ENCODE measurements at places on chromosomes 11 and 22.

DNA sequence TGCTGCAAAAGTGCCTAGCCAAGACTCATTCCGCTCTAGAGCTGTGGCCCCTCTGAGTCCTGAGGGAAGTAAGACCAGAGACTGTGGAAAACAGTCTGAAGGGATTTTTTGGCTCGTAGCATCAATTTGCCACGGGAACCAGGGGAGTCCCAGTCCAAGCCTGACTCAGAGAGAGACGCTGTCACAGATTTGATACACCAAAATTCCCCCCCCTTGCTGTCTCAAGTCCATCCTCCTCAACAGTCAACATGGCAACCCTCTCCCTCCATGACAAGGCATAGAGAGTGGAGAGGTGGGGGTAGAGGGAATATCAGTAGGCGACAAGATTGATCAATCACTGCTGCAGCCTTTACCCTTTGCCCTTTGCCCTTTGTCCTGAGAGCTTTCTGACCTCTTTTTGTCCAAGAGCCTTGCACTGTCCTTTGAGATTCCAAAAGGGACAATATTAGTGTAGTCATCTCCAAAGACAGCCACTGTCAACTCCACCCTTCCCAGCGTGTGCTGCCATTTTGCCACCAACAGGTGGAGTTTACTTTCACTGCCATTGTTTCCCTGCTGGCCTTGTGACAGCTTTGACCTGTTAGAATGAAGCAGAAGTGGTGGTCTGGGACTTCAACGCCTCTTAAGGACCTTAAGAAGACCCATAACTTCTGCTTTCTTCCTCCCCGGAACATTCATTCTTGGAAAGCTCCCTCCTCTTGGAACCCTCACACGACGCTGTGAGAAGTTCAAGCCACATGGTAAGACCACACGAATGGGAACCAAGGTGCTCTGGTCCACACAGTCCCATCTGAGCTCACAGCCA, 7.3 kb downstream of the SLC15A3 start:
- H3K4me3 ChIP-seq = no peak overlapping the region
- H3K27me3 ChIP-seq = peaks cover 8% of the 10 kb centered on the region
- H3K36me3 ChIP-seq = no peaks in the 10 kb centered on the region
- H3K27ac ChIP-seq = no peak overlapping the region
- H3K4me1 ChIP-seq = no peaks in the 10 kb centered on the region

DNA sequence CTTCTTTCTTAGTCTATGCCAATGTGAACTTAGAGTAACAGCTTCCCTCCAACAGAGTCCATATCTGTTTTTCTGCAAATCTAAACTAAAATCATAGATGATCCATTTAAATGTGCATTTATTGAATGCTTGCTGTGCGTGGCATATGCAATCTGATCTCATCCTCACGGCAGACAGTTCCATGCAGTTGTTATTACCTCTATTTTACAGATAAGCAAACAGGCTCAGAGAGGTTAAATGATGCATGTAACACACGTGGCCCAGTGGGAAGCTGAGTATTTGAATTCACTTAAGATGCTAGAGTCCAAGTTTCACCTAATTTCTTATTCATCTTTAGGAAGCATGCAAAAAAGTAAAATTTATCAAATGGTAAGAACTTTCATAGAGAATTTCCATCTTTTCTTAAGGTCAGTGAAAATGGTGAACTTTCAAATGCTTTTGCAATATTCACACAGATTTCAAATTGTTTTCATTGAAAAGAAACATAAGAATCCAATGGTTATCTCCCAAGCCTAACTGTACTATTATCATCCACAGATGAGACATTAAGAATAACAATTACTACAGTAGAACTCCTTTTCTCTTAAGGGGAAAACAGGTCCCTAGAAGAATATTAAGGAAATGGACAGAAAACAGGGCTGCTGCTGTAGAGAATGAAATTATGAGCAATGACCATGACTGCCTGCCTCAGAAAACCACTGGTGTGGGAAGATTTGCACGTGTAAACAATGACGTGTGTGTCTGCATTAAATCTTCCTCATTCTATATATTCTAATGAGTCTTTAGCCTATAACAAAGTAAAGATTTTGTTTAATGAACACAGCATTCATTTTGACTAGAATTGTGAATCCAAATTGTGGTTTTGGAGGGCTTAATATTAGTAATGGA, 1171.3 kb downstream of the LRRC4C start:
- no peaks in the 10 kb centered on the region for H3K36me3 ChIP-seq
- no peak for DNase-seq
- H3K4me3 ChIP-seq = no peak overlapping the region
- peaks cover 6% of the 10 kb centered on the region for H3K4me1 ChIP-seq
- H3K27me3 ChIP-seq = peaks cover 5% of the 10 kb centered on the region

GRCh38 chr11:2779981-2780849, 80.4 kb upstream of the KCNQ1OT1 start:
- no peak for DNase-seq
- no peak overlapping the region for H3K27ac ChIP-seq
- H3K36me3 ChIP-seq = no peaks in the 10 kb centered on the region
- H3K4me3 ChIP-seq = no peak overlapping the region
- peaks cover 7% of the 10 kb centered on the region for H3K27me3 ChIP-seq

GRCh38 chr11:95790933-95791708, 823 bp downstream of the CEP57 start:
- peaks cover 44% of the 10 kb centered on the region for H3K4me1 ChIP-seq
- peaks cover 20% of the 10 kb centered on the region for H3K36me3 ChIP-seq
- DNase-seq = peak; percentile 30
- peak overlapping the region; percentile 100 for H3K27ac ChIP-seq

DNA sequence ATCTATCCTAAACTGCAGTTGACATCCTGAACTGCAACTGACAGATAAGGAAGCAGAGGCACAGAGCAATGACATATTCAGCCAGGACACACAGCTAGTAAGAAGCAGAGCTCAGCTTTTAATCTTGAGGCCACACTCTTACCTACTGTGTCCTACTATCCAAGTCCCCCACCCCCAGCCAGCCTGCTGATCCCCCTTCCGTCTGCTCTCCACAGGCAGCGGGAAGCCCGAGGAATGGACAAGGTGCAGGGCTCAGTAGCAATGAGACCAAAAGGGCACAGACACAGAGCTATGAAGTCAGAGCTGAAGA, 4.3 kb downstream of the POLR3H start:
- H3K27me3 ChIP-seq = no peaks in the 10 kb centered on the region
- no peak for DNase-seq
- H3K4me3 ChIP-seq = peak overlapping the region; percentile 11
- peaks cover 19% of the 10 kb centered on the region for H3K36me3 ChIP-seq
- H3K27ac ChIP-seq = peak overlapping the region; percentile 29

GRCh38 chr11:48091426-48092102, 111.2 kb downstream of the PTPRJ start:
- no peak overlapping the region for H3K27ac ChIP-seq
- H3K27me3 ChIP-seq = peaks cover 2% of the 10 kb centered on the region
- H3K4me3 ChIP-seq = no peak overlapping the region

DNA sequence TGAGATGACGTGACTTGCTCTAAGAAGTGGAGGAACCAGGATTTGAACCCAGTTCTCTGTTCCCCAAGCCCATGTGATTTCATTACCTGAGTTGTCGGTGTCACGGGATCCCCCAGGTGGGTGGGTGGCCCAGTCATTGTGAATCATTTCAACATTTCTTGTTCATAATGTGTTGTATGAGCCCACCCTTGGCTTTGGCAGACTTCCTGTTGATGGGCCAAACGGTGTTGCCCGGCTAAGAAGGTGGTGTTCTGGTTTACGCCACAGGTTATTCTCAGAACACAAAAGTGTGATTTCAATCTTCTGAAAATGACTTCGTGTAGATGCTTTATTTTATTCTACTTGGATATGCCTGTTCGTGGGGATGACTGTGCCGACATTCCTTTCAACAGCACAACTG, 21.6 kb upstream of the ST14 start:
- H3K27me3 ChIP-seq = peaks cover 2% of the 10 kb centered on the region
- H3K4me3 ChIP-seq = no peak overlapping the region
- DNase-seq = no peak
- H3K36me3 ChIP-seq = peaks cover 50% of the 10 kb centered on the region

- H3K27ac ChIP-seq = no peak overlapping the region
- H3K36me3 ChIP-seq = no peaks in the 10 kb centered on the region
- no peaks in the 10 kb centered on the region for H3K4me1 ChIP-seq
- no peak overlapping the region for H3K4me3 ChIP-seq
- H3K27me3 ChIP-seq = peaks cover 15% of the 10 kb centered on the region
Measured at GRCh38 chr11:77203901-77204753, 76.1 kb downstream of the MYO7A start.

DNA sequence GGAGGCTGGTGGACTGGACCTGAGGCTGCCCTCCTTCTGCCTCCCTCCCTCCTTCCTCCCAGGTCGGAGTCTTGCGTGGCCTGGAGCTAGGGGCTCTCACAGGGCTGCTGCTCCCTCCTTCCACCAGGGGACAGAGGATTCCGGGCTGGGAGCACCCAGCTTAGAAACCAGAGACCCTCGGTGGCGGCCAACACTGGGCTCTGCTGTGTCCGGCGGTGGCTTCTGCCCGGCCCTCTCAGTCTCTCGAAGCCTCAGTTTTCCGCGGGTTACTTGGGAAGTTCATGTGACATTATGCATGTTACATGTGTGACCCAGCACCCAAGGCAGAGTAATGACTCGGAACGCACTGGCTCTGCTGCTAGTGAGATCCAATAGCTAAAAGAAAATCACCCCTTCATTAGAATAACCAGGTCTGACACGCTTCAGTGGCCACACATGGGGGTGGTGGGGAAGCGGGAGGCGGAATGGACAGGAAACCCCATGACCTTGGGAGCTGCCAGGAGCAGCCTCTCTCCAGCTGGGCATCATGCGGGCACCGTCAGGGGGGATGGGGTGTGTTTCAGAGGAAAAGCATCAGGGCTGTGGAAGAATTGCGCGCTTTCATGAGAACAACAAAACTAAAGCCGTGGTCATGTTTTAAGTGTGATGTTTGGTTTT, 5.9 kb upstream of the MRGPRG start:
- no peak overlapping the region for H3K27ac ChIP-seq
- H3K4me1 ChIP-seq = 0 out of 2 replicates have a peak, but pooled peaks cover 6% of the 10 kb centered on the region
- H3K36me3 ChIP-seq = no peaks in the 10 kb centered on the region
- peaks cover 26% of the 10 kb centered on the region for H3K27me3 ChIP-seq
- no peak for DNase-seq
- H3K4me3 ChIP-seq = no peak overlapping the region
